ENCODE measurements at places on chromosomes 13 and 19. TPM values are rescaled to one million over a fixed set of nuclear protein-coding genes. Genes with fewer than 3 reads are reported as not detected.

The ZNF578 gene
- 2.3 TPM for total RNA-seq

The KLK3 gene
- total RNA-seq, result not detected

The GPATCH1 gene
- 6.2 TPM for total RNA-seq

The ZNF682 gene
- total RNA-seq, result 6.3 TPM

The CLC gene
- not detected for total RNA-seq

The CERS1 gene
- 2.3 TPM for total RNA-seq

The MTMR6 gene
- total RNA-seq, result 36.6 TPM

The PBX4 gene
- total RNA-seq, result not detected

The ZNF626 gene
- 15.0 TPM for total RNA-seq

The MEF2B gene
- total RNA-seq, result not detected

The INSL3 gene
- not detected for total RNA-seq

The CAMSAP3 gene
- total RNA-seq, result not detected

The CCDC70 gene
- not detected for total RNA-seq

The COL4A2 gene
- 493 TPM for total RNA-seq

The PLK5 gene
- total RNA-seq, result not detected

The TSEN34 gene
- 62.1 TPM for total RNA-seq

The CCDC169 gene
- total RNA-seq, result 4.5 TPM

The MEIOSIN gene
- total RNA-seq, result not detected

The CEACAM1 gene
- 6.2 TPM for total RNA-seq

The PSG11 gene
- total RNA-seq, result not detected

The KRTDAP gene
- not detected for total RNA-seq

The LILRB1 gene
- not detected for total RNA-seq

The RFPL4A gene
- total RNA-seq, result 2.3 TPM

The GIPC3 gene
- 1.1 TPM for total RNA-seq

The CBY2 gene
- not detected for total RNA-seq

The LAIR1 gene
- not detected for total RNA-seq

The NUDT19 gene
- 18.2 TPM for total RNA-seq

The RNF17 gene
- not detected for total RNA-seq

The GNG7 gene
- total RNA-seq, result 0.98 TPM

Measured in vein endothelial cell (primary cell).